ENCODE measurements at places on chromosomes 16 and 17.

GRCh38 chr16:106623-107324 lies 28.7 kb downstream of the MPG start:
- no peak overlapping the region for H3K4me3 ChIP-seq
- H3K27me3 ChIP-seq = no peaks in the 10 kb centered on the region
- H3K4me1 ChIP-seq = no peaks in the 10 kb centered on the region
- H3K27ac ChIP-seq = no peak overlapping the region
- DNase-seq = peak; percentile 70

- no peaks in the 10 kb centered on the region for H3K4me1 ChIP-seq
- H3K36me3 ChIP-seq = no peaks in the 10 kb centered on the region
- no peak overlapping the region for H3K27ac ChIP-seq
- H3K4me3 ChIP-seq = no peak overlapping the region
- peak; percentile 2 for DNase-seq
These were observed 1.3 kb downstream of the CLEC10A start for GRCh38 chr17:7078711-7079110.

- H3K27ac ChIP-seq = no peak overlapping the region
- no peaks in the 10 kb centered on the region for H3K27me3 ChIP-seq
- H3K36me3 ChIP-seq = no peaks in the 10 kb centered on the region
- H3K4me3 ChIP-seq = no peak overlapping the region
- H3K4me1 ChIP-seq = peaks cover 23% of the 10 kb centered on the region
These were observed 5.8 kb upstream of the TRAF4 start for GRCh38 chr17:28737770-28738679.

- H3K27me3 ChIP-seq = peaks cover 90% of the 10 kb centered on the region
- H3K27ac ChIP-seq = no peak overlapping the region
- no peak for DNase-seq
These were observed 1.7 kb upstream of the PRSS21 start for GRCh38 chr16:2815299-2815771.

DNA sequence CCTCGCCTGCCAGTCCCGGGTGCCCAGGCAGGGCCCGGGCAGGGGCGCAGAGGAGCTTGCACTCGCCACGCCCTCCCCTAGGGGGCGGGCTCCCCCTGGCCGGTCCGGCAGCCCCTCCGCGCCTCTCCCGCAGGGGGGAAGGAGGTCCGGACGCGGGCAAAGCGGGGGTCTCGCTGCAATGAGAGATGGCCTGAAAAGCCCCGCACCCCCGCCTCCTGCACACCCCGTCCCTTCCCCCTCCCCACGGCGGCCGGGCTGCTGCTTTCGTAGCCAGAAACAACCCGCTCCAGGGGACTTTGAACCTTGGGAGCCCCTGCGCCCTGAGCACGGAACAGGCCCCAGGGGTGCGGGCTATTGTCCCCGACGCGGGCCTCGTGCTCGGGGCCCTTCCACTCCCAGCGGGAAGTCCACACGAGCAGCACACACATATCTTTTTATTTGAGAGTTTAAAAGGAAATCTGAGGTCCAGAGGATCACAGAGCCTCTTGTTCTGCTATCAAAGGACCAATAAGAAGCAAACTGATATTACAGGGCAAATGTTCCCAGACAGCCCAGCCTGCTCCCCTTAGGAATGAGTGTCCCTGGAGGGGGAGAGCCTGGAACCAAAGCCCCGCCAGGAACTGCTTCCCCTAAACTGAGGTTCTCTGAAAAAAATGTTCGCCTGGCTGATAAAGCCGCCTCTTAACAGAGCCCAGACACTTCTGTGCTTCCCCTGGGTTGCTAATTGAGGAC lies 5.8 kb upstream of the CBX4 start:
- no peaks in the 10 kb centered on the region for H3K4me1 ChIP-seq
- peak; percentile 36 for DNase-seq
- H3K4me3 ChIP-seq = no peak overlapping the region
- no peak overlapping the region for H3K27ac ChIP-seq

GRCh38 chr17:57810721-57811637 lies 38.9 kb downstream of the MRPS23 start:
- DNase-seq = no peak
- no peak overlapping the region for H3K4me3 ChIP-seq
- no peaks in the 10 kb centered on the region for H3K27me3 ChIP-seq
- no peaks in the 10 kb centered on the region for H3K4me1 ChIP-seq
- H3K36me3 ChIP-seq = no peaks in the 10 kb centered on the region

DNA sequence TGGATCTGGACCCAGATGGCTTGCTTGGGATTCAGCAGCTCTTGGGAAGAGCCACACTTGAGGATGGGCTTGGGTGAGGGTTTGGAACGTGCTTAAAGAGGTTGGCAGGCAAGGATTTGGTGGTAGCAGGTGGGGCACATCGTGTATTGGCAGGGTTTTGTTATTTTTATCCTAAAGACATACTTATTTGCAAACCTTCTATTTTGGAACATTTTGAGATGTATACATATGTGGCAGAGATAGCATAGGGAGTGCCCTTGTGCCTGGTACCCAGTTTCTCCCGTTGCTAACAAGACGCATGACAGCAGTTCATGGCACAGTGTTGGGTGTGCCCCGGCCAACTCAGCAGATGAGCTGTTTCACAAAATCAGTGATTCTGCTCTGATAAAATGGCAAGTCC lies 9.1 kb downstream of the BANP start:
- H3K27ac ChIP-seq = no peak overlapping the region
- H3K4me1 ChIP-seq = peaks cover 15% of the 10 kb centered on the region
- no peaks in the 10 kb centered on the region for H3K36me3 ChIP-seq
- DNase-seq = no peak

- peak overlapping the region; percentile 96 for H3K27ac ChIP-seq
- no peak for DNase-seq
- H3K4me1 ChIP-seq = peaks cover 85% of the 10 kb centered on the region
- no peaks in the 10 kb centered on the region for H3K27me3 ChIP-seq
- no peaks in the 10 kb centered on the region for H3K36me3 ChIP-seq
- no peak overlapping the region for H3K4me3 ChIP-seq
These were observed 3.8 kb upstream of the SNX20 start for GRCh38 chr16:50684823-50685461.

DNA sequence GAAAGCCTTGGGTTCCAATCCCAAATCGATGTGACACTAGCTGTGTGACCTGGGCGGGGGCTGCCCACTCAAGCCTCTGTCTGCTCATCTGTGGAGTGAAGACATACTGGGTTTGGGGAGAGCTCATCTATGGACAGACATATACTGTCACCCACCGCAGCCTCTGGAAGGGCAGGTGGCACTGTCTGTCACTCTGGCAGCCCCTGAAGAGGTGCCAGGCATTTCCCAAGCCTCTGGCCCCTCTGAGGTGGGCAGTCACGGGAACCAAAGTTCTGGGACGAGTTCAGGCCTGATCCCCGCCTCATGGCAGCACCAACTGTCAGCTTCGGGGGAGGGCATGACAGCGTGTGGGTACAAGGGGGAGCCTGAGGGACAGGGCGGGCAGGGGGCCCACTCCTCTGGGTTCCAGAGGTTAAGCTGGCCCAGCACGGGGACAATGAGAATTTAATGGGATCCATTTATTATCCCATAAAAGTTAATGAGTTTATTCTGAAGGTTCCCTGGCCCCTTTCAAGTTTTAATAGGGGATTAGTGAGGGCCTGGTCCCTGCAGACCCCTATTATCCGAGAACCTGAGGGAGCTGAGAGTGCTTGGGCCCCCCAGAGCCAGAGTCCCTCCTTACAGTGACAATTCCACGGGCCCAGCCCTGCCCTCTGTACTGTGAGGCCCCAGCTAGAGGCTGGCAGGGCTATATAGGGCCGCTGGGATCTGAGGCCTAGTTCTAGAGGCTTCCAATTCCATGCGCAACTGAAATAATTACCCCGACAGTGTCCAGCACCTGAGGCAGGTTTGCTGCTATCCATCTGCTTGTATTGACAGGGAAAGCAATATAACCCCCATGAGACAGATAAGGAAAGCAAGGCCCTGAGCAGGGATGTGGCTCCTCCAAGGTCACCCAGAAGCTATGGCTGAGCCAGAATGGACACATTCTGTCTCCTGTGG lies 18.8 kb downstream of the SEZ6 start:
- H3K27ac ChIP-seq = no peak overlapping the region
- no peaks in the 10 kb centered on the region for H3K36me3 ChIP-seq
- DNase-seq = no peak
- peaks cover 17% of the 10 kb centered on the region for H3K4me1 ChIP-seq
- no peaks in the 10 kb centered on the region for H3K27me3 ChIP-seq
- no peak overlapping the region for H3K4me3 ChIP-seq

DNA sequence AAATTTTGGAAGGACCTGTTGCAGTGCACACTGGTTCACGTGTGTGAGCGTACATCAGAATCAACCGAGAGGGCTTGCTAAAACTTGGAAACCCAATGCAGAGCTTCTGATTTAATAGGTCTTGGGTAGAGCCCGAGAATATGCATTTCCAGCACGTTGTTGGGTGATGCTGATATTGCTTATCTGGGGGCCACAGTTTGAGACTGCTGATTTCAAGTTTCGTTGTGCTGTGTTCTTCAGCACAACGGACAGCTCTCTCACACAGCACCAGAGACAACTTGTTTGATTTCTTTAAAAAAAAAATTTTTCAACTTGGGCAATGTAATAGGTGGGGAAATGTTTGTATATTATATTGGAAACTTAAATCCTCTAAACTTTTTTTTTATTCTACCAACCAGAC lies 9.4 kb downstream of the OR4D2 start:
- DNase-seq = no peak
- no peak overlapping the region for H3K27ac ChIP-seq
- peaks cover 16% of the 10 kb centered on the region for H3K27me3 ChIP-seq
- H3K4me3 ChIP-seq = no peak overlapping the region

GRCh38 chr16:14485811-14486519 lies 144.1 kb downstream of the PARN start:
- no peaks in the 10 kb centered on the region for H3K36me3 ChIP-seq
- H3K27ac ChIP-seq = no peak overlapping the region
- H3K4me1 ChIP-seq = peaks cover 7% of the 10 kb centered on the region
- no peak for DNase-seq
- H3K27me3 ChIP-seq = no peaks in the 10 kb centered on the region

DNA sequence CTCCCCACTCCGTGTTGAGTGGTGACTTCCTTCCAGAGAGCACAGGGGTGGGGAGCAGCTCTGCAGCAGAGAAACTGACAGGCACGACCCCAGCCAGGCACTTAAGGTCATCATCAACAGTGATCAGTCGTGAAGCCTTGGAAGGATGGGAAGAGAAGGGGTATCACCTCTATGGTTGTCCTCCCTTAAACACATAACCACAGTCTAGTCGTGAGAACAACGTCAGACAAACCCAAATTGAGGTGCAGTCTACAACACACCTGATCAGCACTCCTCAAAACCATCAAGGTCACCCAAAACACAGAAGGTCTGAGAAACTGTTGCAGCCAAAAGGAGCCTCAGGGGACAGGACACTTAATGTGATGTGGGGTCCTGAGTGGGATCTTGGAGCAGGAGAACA lies 68.3 kb downstream of the MPRIP start:
- H3K27ac ChIP-seq = no peak overlapping the region
- no peaks in the 10 kb centered on the region for H3K27me3 ChIP-seq
- H3K4me1 ChIP-seq = no peaks in the 10 kb centered on the region
- DNase-seq = no peak
- H3K4me3 ChIP-seq = no peak overlapping the region

GRCh38 chr17:30191072-30191471 lies 44.4 kb downstream of the SLC6A4 start:
- no peaks in the 10 kb centered on the region for H3K36me3 ChIP-seq
- no peaks in the 10 kb centered on the region for H3K4me1 ChIP-seq
- no peaks in the 10 kb centered on the region for H3K27me3 ChIP-seq
- H3K4me3 ChIP-seq = no peak overlapping the region
- no peak overlapping the region for H3K27ac ChIP-seq
- no peak for DNase-seq

- no peak overlapping the region for H3K27ac ChIP-seq
- no peaks in the 10 kb centered on the region for H3K27me3 ChIP-seq
- no peaks in the 10 kb centered on the region for H3K36me3 ChIP-seq
- DNase-seq = no peak
- no peak overlapping the region for H3K4me3 ChIP-seq
These were observed 20.4 kb downstream of the TK2 start for GRCh38 chr16:66529475-66529874.

GRCh38 chr17:66430846-66431795 lies 128.7 kb downstream of the PRKCA start:
- H3K4me3 ChIP-seq = no peak overlapping the region
- H3K36me3 ChIP-seq = no peaks in the 10 kb centered on the region
- DNase-seq = no peak
- peaks cover 46% of the 10 kb centered on the region for H3K4me1 ChIP-seq
- H3K27ac ChIP-seq = no peak overlapping the region
- no peaks in the 10 kb centered on the region for H3K27me3 ChIP-seq

GRCh38 chr16:49652456-49653172 lies 203.3 kb downstream of the ZNF423 start:
- H3K4me1 ChIP-seq = no peaks in the 10 kb centered on the region
- no peak overlapping the region for H3K4me3 ChIP-seq
- no peaks in the 10 kb centered on the region for H3K27me3 ChIP-seq
- no peaks in the 10 kb centered on the region for H3K36me3 ChIP-seq

GRCh38 chr16:69448470-69449193 lies 24.2 kb downstream of the CYB5B start:
- 0 out of 2 replicates have a peak, but pooled peaks cover 4% of the 10 kb centered on the region for H3K36me3 ChIP-seq
- no peak for DNase-seq
- no peak overlapping the region for H3K4me3 ChIP-seq

DNA sequence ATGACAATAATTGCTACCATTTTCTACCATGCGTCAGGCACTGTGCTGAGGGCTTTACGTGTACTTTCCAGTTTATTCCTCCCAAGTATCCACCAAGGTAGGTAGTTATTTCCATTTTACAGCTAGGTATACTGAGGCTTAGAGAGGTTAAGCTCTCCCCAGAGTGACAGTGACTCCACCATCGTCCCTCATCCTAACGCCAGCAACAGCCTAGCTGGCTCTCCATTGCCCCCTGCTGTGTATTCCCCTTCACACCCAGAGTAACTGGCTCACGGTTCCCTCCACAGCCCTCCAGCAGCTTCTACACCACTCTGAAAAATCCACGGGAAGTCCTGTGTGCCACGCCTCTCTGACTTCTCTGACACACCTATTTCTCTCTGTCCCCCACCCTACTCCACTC lies 7.1 kb upstream of the ASGR1 start:
- peaks cover 41% of the 10 kb centered on the region for H3K27me3 ChIP-seq
- no peak overlapping the region for H3K27ac ChIP-seq
- DNase-seq = no peak

- no peak overlapping the region for H3K27ac ChIP-seq
- no peaks in the 10 kb centered on the region for H3K4me1 ChIP-seq
- peaks cover 44% of the 10 kb centered on the region for H3K27me3 ChIP-seq
- no peaks in the 10 kb centered on the region for H3K36me3 ChIP-seq
- no peak for DNase-seq
- H3K4me3 ChIP-seq = no peak overlapping the region
These were observed 2.4 kb downstream of the JPH3 start for GRCh38 chr16:87604634-87605111.

DNA sequence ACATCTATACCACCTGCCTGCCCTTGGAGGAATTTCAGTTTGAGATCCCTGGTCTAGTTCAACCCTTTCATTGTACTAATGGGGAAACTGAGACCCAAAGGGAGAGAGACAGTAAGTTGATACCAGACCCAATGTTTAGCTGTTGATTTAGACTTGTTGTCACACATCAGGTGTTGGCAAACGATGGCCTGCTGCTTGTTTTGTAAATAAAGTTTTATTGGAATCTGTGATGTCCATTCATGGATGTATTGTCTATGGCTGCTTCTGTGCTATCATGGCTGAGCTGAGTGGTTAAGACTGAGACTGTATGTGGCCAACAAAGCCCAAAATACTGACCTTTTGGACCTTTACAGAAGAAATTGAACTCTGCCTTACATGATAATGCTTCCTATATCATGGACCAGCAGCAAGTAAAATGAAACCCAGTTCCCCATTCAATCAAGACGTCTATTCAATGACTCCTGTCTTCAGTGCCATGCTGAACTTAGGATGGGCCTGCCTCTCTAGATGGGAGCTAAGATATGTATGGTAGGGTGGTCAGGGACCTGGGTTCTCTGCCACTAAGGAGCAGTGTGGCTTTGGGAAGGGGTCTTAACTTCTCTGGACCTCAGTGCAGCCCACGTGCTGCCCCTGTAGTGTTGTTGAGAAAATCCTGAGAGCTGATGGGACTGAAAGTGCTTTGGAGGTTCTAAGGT lies 111.0 kb downstream of the IRX5 start:
- DNase-seq = no peak
- no peak overlapping the region for H3K4me3 ChIP-seq
- H3K27me3 ChIP-seq = no peaks in the 10 kb centered on the region
